ENCODE measurements at places on chromosomes 7 and 10. TPM values are rescaled to one million over a fixed set of nuclear protein-coding genes. Genes with fewer than 3 reads are reported as not detected.

Gene AP4M1
- 15.9 TPM for polyA plus RNA-seq

Gene ADD3
- polyA plus RNA-seq = 125 TPM

GRCh38 chr10:132714096-132714985 is 71.6 kb downstream of the NKX6-2 start:
- DNase-seq = no peak

DNA sequence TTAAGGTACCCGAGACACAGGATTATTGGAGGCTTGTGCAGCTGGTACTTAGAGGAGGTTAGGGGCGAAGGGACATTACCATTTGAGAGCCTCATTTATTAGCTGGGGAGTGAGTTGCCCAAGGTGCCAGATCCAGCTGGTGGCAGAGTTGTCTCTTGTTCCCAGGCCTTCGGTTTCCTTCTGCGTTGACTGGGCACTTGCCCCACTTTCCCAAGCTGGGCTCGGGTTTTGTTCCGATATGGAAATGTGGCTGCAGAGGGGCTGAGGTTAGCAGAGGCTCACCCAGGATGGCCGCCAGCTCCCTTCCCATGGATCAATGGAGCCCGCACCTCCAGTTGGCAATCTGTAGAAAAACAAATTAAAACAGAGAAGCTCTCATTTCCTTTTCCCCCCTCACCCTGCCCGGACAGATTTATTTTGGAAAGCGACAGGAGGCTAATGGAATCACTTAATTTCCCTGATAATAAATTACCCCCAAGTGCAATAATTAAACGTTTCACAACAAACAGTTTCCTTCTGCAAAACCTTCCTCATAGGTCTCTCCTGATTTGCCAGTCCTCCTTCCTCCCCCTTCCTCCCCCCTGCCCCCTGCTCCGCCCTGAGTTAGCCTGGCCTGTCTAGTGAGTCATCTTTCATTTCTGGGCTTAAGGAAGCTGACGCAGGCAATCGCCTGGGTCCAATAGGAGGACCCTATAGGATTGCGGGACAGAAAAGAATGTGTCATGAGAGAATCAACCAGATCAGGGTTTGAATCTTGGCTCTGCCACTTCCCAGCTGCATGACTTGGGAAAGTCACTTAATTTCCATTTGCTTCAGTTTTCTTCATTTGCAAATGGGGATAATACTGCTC is 51.7 kb downstream of the ADRA2A start:
- no peak for DNase-seq

DNA sequence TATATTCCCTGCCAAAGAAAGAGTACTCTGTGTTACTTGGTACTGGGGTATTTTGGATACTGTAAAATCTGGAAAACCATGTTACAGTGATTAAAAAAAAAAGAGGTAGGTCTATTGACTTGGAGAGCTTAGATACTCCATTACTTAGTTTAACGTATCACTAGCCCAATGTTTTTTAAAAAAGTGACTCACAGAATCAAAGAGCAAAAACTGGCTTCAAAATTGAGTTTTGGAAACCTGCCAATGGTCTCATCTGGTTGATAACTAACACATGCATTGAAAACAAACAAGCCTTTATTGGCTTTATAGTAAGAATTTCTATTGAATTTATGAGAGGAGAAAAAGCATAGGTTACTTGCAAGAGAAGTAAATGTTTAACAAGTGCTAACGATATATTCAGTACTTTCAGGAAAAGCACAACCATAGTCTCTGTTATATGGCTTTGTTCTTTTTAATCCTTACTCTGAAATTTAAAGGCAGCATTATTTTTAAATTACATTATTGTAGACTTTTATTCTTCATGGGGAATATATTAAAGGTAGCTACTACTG is 563.3 kb upstream of the SORCS1 start:
- DNase-seq = peak; percentile 9
